ENCODE measurements at places on chromosomes 16 and 17.

GRCh38 chr17:9020824-9021157 lies 519 bp upstream of the NTN1 start:
- no peak for DNase-seq

DNA sequence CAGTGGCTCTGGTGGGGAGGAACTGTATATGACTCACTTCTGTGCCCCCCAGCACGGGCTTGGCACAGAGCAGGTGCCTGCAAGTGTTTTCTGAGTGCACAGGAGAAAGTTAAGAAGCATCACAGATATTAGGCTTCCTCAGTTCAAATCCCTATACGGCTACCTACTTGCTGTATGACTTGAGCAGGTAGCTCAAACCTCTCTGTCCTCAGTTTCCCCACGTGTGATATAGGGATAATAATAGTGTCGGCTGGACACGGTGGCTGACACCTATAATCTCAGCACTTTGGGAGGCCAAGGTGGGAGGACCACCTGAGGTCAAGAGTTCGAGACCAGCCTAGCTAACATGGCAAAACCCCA lies 95.7 kb downstream of the C16orf78 start:
- DNase-seq: no peak

DNA sequence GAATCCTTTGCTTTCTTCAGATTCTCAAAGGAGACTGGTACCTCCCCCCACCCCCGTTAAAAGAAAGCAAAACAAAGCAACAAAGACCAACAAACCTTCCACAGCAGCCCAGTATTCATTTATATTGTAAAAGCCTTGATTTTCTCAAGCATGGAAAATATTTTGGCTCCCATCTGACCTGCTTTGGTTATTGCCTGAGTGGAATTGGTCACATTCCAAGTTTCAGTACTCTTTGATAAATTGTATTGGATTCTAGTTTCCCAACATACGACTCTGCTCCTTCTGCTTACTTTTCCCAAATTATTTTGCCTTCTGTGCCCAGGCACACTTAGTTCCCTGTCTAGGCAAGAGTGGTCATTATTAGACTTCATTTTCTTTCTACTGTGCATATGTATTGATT lies 1.3 kb downstream of the ABCC11 start:
- no peak for DNase-seq

DNA sequence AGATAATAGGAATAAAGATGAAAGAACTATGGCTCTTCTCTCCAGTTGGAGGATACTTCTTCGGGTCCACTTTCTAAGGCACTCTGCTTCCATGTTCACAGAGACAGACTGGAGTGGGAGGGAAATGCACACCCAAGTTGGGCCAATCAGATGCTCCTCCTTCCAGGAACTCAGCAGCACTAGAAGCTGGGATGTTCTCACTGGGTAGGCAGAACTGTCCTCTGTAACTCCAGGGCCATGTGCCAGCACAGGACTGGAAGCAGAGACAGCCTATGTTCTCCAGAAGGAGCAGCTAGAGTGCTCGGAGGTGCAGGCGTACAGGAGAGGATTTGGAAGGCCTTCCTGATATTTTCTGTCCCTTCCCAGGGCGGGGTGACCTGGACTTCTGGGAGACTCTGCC lies 49.9 kb upstream of the SREBF1 start:
- DNase-seq: no peak

- DNase-seq: no peak
These were observed 515.0 kb downstream of the TMEM114 start for GRCh38 chr16:8075271-8075670.

- DNase-seq: no peak
These were observed 15.7 kb downstream of the CRLF3 start for GRCh38 chr17:30808785-30809286.

- no peak for DNase-seq
These were observed 2.0 kb downstream of the GPT2 start for GRCh38 chr16:46885960-46886763.

DNA sequence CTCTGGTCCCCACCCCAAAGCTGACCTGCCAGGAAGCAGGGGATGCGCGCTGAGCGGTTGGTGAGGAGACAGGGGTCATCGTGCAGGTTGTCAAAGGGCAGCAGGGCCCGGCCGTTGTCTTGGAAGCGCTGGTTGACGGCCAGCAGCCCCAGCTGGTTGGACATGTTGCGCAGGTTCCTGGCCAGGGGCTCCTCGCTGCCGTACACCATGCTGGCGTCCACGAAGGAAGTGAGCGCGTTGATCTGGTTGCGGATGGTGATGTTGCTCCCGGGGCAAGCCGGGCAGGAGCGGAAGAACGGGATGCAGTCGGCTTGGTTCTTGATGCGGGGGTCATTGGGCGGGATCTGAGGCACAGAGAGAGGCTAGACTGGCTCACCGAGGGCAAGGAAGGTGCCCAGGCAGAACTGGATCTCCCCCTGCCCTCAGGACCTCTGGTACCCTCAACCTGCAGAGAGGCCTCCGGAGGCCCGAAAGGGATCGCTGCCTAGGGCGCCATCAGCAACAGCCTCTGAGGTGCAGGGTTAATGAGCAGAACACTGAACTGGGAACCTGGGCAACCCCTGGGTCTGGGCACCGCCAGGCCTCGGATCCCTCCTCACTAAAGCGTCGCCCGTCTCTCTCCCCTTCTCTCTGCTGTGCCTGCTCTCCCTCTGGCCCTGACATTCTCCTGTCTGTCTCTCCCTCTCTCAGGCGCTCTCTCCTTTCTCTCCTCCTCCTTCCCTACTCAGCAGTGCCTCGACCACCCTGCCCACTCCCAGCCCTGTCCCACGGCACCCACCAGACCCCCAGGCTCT lies 2.7 kb downstream of the MPO start:
- no peak for DNase-seq

DNA sequence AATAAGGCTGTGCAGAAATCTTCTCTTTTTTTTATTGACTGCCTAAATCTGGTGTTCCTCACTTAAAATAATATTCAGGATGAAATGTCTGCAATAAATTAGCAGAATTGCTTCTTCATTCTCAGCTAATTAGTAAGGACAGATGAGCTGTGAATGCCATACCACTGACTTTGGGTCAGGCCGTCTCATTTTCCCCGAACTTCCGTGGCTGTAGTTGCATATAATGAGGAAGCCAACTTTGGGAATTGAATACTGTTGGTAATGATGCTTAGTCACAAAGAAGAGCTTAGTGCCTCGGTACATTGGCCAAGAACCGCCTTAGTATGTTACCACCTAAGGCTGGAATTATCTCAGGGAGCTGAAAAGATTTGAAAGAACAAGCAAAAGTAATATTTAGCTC lies 47.6 kb downstream of the NUP93 start:
- no peak for DNase-seq

DNA sequence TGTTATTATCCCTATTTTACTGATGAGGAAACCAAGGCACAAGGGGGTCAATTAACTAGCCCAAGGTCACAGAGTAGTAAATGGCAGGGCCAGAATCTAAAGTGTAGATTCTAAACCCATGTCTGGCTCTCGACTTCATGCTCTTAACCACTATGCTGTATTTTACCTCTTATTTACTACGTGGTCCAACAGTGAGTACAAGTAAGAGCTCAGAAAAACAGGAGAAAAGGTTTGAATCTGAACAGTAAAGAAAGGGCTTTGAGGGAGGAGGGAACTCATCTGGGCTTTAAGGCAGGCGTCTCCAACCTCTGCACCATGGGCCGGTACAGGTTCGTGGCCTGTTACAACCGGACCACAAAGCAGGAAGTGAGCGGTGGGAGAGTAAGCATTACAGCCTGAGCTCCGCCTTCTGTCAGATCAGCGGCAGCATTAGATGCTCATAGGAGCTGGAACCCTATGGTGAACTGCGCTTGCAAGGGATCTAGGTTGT lies 62.9 kb downstream of the SMURF2 start:
- no peak for DNase-seq

GRCh38 chr17:29682054-29682453 lies 59.3 kb upstream of the CORO6 start:
- DNase-seq: no peak

DNA sequence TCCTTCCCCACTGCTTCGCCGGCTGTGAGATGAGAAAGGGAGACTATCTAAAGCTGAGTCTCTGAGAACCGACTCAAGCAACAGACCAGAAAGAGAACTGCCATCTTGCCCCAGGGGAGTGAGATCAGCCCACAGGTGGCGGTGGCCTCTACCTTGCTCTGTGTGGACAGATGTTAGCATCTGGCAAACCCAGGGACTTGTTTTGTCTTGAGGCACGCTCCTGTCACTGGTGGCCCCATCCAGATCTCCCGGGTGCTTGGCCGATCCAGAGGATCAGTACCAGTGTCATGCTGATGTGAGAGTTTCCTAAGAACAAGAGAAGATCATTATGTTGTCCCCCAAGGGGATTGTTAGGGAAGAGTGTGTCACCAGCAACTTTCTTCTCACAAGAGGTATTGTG lies 101.4 kb downstream of the CACNG3 start:
- no peak for DNase-seq

DNA sequence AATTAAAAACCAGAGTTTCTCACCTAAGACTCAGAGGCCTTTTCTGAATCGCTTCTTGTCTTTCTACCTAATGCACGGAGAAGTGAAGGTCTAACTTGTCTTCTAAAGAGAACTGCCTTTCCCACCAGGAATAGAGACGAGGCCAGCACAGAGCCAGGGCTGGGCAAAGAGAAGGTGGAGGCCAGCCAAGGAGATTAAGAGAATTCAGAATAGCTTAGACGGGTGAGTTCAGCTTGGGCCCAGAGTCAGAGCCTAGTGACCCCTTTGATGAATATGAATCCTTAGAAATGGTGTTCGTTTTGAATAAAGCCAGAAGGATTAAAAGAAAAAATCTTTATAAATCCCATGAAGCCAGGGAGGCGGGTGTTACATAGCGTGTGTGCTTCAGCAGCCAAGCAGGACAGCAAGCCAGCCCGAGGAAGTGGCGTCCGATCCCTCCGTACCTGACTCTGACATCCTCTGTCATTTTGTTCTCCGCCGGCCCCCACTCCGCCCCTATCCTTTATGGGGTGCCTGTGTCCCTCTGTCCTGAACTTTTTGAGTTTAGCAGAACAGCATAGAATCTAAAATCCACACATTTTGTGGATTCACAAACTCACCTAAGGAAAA lies 7.4 kb downstream of the GSG1L2 start:
- no peak for DNase-seq

DNA sequence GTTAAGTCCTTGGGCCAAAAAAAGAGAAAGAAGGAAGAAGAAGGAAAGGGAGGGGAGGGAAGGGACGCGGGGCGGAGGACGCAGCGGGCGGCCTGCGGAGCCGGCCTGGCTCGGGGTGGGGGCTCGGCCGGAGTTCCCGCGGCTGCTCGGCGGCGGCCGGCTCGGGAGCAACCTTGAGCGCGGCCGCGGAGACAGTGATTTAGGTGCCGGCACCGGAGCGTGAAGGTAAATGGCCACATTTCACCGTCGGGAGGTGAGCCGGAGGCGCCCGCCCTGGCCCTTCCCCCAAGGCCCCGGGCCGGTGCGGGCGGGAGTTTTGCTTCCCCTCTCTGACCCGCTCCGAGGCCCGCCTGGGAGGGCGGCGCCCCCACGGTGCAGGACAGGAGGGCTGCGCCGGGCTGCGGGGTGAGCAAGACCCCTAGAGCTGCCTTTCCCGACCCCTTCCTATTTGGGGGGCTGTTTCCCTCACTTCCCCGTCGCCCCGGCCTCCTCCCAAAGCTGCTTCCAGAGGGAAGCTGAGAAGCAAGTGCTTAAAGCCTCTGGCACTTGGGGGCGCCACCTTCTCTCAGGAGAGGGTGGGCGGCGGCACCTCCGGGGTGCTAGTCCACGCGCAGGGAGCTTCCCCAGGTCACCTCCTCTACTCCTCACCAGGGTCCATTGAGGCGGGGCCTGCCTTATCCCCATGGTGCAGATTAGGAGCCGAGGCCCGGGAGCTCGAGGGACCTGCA lies 56.5 kb downstream of the MRM1 start:
- no peak for DNase-seq

DNA sequence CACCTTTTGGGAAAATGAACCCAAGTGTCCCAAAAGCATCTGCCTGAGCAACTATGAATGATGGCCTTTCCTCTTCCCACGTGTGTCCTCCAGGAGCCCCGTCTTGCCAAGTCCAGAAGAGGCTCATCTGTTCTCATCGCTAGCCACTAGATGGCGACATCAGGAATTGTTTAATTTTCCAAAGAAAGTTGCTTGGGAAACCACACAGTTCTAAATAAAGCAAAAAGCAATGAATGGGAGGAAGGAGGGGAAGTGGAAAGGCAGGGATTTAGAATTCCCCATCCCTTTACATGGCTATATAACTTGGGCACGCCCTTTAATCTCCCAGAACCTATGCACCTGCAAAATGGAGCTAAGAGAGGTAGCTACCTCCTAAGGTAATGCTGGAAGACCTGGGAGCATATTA lies 9.0 kb upstream of the CDH5 start:
- DNase-seq: peak; percentile 47

GRCh38 chr16:30615358-30616091 lies 5.3 kb upstream of the ZNF689 start:
- no peak for DNase-seq

GRCh38 chr16:8126313-8126712 lies 464.0 kb downstream of the TMEM114 start:
- no peak for DNase-seq

DNA sequence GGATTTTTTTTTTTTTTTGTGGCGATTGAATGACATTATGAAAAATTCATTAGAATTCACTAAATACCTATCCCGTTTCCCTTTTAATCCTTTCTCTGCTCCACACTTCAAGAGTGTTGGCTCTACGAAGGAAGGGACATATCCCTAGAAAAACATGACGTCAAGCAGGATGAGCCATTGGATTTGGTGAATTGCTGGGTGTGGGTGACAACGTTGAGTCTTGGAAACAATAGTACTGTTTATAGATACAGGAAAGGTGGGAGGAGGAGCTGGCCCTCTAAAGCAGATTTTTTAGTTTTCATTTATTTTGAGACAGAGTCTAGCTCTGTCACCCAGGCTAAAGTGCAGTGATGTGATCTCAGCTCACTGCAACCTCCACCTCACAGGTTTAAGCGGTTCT lies 167.6 kb upstream of the FAM20A start:
- no peak for DNase-seq

GRCh38 chr17:2462481-2462880 lies 49.2 kb downstream of the METTL16 start:
- DNase-seq: no peak

GRCh38 chr17:76166906-76167305 lies 25.9 kb upstream of the FOXJ1 start:
- DNase-seq: no peak

GRCh38 chr16:22161999-22162655 lies at the start of gene SDR42E2:
Gene SDR42E2, plus strand, starts transcription at chr16:22162506. Its CDS starts 3,077 bp downstream, at chr16:22165583.
- DNase-seq: no peak

DNA sequence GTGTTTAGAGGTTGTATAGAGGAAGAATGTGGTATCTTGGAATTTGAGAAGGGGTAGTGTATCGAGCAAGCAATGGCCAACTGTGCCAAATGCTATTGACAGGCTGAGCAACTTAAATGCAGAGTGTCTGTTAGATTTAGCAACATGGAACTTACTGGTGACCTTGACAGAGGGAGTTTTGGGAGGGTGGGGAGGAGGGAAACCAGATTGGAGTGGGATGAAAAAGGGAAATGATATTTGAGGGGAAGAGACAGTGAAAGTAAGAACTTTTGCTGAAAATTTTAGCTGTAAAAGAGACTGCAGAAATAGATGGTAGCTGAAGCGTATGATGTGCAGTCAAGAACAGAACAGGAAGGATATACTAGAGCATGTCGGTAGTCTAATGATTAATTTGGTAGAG lies 1.1 kb downstream of the LRRC36 start:
- DNase-seq: no peak

Data from AG04449 (cell line).